Fibroblast of lung (primary cell): ENCODE measurements at places on chromosomes 1 and 21.

GRCh38 chr21:19776076-19776475 lies 1222.1 kb upstream of the NCAM2 start:
- no peak for DNase-seq

DNA sequence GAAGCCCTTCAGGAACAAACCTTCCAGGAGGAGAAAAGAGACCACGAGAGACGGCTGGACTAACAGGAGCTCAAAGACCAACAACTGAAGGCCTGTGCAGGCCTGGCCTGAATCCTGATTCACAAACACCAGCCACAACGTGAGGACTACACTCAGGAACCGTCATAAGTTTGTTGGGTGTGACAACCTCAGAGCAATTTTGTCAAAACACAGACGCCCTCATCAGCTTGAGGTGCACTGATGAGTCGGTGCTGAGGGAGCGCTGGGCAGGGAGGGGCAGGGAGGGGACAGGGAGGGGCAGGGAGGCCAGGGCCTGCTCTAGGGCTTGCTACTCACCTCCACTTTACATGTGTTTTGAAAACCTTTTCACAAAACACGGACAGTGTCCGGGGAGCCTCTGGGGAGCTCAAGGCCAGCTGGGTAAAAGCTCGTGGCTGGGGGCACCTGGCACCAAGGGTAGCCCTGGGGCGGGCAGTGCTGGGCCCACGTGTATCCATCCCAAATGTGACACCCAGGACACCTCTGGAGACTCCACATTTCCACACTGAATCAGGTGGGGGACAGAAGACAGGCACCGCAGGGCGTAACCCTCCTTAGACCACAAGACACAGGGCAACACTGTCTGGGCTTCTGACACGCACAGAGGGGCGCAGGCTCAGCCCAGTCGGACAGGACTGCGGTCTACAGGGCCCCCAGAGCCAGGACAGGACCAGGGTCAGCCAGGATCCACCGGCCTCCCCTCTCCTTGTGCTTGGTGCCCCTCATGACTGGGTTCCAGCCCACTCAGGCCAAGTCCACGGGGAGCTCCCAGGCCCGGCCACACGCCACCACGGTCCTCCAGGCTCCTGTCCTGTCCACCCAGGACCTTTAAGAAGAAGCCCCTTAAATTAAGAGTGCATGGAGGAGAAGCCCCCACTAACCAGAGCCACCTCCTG lies 16.5 kb downstream of the LSS start:
- no peak for DNase-seq

- no peak for DNase-seq
These were observed 45.0 kb downstream of the ABCD3 start for GRCh38 chr1:94463056-94463764.

DNA sequence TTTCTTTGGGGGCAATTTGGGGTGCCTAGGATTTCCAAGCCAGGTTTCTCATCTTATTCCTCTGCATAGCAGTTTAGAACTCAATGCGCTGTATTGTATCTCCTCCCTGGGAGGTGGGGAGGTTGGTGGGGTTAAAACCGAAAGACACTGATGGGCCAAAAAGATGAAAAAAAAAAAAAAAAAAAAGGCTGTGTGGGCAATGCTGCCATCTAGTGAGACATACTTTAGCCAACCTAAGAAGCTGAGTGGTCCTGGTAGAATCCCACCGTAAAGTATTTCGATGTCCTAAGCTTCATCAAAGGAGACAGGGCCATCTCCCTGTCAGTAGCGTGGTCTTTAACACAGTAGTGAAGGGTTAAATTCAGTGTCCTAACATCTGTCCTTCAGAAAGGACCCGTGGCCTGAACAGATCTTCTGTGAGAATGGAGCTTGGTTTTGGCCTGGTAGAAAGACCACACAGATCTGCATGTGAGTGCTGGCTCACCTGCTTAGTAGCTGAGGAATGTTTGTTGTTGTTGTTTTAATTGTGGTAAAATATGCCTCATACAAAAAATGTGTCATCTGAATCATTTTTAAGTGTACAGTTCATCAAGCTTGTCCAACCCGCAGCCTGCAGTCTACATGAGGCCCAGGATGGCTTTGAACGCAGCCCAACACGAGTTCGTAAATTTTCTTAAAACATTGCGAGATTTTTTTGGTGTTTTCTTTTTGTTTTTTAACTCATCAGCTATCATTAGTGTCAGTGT lies 226.2 kb downstream of the KIF26B start:
- DNase-seq, result peak; percentile 21

DNA sequence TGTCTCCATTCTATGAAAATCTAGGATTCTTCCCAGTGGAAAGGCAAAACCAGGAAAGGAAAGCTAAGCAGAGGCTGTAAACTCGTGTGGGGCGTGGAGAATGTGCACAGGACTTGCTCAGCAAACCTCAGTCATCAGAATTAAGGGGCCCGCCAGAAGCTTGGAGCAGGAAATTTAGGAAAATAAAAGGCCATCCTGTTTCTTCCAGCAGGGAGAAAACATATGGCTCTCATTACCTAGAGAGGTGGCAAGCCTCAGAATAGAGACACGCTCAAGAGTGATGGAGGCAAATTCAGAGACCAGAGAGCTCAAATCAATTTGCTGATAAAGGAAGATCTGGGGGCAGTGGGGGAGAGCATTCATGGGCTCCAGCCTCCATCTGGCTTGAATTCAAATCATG lies 151.9 kb upstream of the KLHDC7A start:
- no peak for DNase-seq

DNA sequence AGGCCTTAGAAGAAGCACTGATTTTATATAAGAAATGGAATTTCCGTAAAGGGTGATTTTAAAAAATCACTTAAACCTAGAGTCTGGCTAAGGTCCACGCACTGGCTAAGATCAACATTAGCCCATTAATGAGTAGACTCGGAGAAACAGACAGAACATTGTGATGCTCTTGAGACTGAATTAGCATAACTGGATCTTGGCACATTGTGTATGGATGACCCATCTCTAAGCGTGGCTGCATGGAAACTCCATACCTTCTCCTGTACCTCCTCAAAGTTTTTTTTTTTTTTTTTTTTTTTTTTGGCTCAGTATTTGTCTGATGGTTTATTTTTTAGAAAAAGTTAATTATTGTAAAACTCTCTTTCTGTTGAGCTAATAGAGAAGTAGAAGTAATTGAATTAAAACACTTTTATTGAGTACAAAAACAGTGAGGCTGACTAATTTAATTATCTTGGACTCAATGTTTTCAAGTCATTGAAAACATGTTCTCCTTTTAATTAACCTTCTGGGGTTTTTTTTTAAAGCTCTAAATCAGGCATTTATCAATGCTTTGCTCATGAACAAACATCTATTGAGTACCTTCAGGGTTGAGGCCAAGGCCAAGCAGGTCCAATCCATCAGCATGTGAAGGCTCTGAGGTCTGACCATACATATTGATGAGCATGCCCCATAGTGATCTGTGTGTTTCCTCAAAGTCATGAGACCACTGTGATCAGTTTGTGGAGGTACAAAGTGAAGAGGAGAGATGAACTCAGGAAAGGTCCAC lies 74.0 kb downstream of the TLR5 start:
- no peak for DNase-seq

DNA sequence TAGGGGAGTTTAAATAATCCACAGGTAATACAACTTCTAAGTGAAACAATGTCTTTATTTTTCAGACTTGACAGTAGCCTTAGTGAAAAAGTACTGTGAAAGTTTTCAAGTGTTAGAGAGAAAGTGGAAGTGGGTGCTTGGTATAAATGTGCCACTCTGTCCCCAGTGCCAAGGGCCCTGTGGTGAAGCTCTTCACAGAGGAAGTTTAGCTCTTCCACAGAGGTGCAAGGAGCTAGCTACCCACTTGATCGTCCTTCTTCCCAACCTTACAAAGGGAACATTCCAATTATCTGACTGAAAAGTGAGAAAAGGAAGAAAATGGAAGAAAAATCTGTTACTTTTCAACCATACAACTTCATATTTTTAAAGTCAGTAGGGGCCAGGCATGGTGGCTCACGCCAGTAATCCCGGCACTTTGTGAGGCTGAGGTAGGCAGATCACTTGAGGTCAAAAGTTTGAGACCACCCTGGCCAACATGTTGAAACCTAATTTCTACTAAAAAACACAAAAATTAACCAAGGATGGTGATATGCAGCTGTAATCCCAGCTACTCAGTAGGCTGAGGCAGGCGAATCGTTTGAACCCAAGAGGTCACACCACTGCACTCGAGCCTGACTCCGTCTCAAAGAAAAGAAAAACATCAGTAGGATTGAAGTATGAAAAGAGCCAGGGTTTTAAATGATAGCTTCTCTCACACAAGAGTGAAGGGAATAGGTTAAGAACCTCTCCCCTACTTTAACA lies 41.0 kb upstream of the PTPRC start:
- no peak for DNase-seq

DNA sequence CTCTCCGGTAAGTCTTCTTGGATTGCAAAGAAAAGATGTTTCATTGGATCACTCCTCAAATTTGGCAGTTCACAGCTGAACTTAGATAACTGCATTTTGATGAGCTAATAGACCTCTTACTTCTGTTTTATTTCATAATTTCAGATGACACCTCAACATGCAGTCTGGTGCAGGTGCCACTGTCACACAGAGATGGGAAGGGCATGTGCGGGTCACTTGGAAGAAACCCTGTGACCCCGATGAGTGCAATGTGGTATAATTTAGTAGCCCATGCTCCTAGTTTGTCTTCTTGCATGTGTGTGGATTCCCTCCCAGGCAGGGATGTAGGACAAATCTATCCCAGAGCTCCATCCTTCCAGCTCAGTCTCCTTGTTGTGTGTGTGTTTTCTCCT lies 481 bp upstream of the SLAMF1 start:
- no peak for DNase-seq

DNA sequence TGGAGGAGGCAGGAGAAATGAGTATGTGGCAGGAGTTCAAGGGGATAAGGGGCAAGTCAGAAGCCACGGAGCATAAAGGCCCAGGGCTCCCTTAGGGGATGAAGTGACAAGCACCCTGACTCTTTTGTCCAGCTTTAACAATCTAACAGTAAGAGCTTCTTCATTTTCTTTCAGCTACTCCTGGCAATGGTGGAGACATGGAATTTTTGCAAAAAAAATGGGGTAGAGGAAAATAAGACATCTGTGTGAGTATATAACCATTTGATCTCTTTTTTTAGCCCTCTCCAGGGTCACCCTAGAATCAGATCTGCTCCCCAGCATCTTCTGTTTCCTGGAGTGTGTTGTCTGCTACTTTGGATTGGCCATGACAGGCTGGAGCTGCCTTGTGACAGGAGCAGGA lies 47.1 kb downstream of the ZNF697 start:
- DNase-seq, result no peak

DNA sequence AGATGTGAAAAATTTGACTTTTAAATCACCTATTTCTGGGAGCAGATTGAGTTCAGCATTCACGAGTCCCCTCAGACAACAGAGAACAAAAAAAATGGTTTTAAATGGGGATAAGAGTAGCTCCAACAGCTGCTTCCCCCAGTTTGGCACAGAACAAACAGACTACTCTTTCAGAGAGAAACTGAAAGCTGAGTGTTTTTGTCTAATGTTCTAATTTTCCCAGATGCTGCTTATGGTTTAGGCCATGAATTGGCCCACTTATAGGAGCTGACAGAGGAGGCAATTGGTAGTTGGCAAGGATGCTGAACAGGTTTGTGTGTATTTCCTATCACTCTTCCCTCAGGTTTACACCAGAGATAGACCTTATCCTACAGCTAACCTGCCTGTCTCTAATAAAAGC lies 1637.4 kb upstream of the PRMT6 start:
- no peak for DNase-seq

GRCh38 chr1:180854456-180854855 lies 58.2 kb upstream of the KIAA1614 start:
- DNase-seq, result peak; percentile 77

- peak; percentile 43 for DNase-seq
These were observed 64.5 kb upstream of the GOLT1A start for GRCh38 chr1:204278251-204278650.

DNA sequence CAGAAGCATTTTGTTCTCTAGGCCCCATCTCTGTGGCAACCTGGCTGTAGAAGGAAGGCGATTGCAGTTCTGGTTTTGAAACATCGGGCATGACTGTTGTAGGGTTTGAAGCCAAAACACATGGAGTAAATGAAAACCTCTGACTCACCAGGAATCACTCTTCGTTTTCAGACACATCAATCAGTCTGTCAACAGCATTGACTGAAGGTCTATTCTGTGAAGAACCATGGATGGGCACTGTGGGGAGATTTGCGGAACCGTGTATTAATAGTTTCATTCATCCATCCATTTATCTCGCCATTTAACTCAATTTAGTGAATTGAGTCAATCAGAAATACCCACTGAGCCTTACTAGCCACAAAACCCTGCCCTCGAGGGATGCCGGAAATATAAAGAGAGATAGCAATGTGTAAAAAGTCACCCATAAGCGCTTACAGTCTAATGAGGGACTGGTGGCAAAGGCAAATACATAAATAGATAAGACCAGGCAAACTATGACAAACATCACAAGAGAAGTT lies 364.6 kb upstream of the PROX1 start:
- DNase-seq, result no peak

DNA sequence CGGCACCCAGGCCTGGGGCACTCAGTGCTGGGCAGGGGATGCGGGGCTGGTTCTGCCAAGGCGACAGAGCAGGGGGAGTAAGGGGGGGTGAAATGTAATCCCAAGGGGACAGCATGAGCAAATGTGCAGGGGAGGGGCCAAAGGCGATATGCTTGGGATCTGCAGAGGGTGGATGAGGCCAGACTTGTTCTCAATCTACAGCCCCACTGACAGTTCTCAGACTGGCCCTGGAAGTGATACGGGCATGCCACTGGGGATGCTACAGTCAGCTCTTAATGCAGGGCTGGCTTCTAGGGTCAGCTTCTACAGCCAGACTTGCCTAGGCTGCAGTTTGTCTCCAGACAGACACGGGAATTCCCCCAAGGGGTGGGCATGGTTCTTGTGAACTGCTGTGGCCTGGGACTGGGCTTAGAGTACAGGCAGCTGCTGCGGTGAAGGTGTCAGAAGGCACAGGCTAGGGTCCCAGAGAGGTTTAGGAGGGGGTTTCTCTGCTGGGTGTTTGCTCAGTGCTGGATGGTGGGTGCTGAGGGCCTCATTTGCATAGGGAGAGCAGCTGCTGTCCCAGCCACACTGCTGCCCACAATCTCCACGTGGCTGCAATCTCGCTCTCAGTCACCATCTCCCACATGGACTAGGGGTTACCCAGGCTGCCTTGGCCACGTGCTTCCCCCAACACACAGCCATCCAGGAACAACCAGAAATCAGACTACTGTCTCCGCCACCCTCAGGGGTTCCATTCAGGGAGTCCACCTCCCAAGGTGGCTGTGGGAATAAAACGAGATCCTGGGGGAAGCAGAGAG lies 190.1 kb downstream of the HIVEP3 start:
- DNase-seq, result no peak

DNA sequence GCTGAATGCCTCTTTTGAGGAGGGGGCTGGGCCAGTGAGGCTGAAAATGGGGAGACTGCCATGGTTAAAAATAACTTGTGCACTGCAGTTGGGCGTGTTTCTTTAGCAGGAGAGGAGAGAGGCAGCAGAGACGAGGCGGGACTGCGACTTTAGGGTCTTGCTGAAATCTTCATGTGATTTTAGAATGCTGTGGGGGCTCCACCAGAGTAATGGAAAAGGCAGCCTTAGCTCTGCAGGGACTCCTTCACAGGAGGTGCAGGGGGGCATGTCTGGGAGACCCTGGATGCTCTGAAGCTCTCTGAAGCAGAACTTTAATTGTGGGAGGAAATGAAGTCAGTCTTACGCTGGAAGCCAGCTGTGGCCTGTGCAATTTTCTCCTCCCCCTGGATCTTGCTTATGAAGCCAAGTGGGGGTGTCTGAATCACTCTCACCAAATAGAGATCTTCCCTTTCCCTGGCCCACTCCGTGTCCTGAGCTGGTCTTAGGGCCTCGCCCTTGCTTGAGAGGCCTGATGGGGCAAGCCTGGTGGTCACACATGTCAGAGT lies 60.8 kb downstream of the NDUFS5 start:
- DNase-seq, result peak; percentile 77

GRCh38 chr1:236144446-236145150 lies 2.3 kb downstream of the GPR137B start:
- no peak for DNase-seq
